Activated T-cell treated with anti-CD3 and anti-CD28 coated beads, Interleukin-2, amount 50 U/mL, for 4 hours (primary cell): ENCODE measurements at places on chromosomes 11 and 22.
A peak's percentile ranks its signal among the peaks of the same experiment; 100 is the strongest.

- DNase-seq, result no peak
Observed at GRCh38 chr11:113446112-113446511, 29.1 kb downstream of the DRD2 start.

DNA sequence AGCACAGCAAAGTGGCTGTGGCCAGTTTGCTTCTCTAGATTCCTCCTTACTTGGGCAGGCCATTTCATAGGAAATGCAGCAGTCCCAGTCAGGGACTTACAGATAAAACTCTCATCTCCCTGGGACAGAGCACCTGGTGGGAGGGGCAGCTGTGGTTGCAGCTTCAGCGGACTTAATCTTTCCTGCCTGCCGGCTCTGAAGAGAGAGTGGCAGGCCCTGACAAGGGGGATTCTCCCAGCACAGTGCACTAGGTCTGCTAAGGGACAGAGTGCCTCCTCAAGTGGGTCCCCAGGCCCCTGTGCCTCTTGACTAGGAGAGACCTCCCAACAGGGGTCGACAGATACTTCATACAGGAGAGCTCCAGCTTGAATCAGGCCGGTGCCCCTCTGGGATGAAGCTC, 1649.1 kb downstream of the LRRC4C start:
- DNase-seq, result no peak

GRCh38 chr11:38089726-38090125, 1491.7 kb upstream of the RAG2 start:
- no peak for DNase-seq

DNA sequence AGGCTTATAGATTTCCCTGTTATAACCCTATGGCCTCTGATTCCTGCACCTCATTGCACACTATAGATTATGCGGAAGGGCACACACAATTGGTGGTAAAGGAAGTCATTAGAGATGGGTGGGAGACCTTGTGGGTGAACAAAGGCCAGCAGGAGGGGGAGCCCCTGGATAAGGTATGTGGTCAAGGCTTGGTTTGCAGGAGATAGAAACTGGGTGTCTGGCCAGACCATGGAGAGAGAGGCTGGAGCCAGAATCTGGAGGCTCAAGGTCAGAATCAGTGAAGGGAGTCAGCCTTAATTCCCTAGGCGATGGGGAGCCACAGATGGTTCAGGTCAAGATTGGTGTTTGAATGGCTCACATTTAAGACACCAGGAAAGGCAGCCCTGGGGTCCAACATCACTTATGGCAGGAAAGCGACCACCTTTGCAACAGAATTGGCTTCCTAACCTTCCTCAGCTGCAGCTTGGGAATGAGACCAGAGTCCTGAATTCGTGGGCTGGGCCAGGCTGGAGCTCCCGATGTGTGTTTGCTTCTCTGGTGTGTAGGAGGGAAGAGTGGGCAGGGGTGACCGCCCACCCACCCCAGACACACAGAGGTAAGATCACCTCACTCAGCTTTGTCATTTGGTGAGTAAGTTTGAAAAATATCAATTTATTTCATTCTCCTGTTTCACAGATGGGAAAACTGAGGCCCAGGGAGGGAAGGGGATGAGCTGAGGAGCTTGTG, 22.7 kb upstream of the SCUBE1 start:
- DNase-seq, result no peak

DNA sequence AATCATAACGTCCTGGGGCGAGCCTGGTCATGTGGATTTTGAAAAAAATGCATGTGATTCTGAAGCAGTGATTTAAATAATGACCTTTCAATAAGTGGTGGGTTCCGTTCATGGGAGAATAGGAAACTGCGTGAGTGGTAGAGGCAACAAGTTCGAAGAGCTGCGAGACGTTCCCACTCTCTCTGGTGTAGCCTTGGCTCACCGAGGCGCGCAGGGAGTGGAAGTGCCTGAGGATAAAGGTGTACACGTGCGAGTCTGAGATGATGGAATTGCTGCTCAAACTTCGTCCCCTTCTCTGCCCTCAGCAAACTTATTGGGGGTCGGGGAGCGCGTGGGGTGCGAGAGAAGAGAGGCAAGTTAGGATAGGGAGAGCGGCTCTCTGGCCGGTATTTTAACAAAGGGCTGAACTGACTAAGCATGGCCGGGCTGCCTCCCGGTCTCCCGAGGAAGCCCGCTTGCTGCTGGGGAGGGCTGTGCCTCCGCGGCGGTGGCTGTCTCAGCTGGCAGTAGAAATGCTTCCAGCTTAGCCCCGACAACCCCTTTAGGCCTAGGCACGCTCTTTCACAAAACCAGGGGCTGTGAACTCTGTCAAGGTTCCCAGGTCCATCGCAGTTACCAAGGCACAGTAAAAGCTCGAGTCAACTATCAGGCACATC, 875 bp upstream of the STT3A start:
- DNase-seq, result peak; percentile 31

DNA sequence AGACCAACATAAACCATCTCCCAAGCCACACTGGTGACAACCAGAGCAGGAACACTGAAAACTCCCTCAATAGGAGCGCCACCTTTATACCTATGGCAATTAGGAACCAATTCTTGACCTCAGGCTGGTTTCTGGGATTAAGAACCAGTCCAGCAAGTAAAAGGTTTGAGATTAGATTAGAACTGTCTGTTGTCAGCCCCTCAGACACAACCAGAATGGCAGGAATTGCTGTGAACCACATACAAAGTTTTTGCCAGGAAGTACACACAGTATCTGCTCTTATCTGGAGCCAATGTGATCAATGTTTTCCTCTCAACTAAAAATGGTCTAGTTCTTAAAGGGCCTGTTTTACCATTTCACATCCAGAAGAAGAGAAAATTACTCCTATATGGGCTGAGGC, 55.2 kb downstream of the RBFOX2 start:
- DNase-seq, result no peak

DNA sequence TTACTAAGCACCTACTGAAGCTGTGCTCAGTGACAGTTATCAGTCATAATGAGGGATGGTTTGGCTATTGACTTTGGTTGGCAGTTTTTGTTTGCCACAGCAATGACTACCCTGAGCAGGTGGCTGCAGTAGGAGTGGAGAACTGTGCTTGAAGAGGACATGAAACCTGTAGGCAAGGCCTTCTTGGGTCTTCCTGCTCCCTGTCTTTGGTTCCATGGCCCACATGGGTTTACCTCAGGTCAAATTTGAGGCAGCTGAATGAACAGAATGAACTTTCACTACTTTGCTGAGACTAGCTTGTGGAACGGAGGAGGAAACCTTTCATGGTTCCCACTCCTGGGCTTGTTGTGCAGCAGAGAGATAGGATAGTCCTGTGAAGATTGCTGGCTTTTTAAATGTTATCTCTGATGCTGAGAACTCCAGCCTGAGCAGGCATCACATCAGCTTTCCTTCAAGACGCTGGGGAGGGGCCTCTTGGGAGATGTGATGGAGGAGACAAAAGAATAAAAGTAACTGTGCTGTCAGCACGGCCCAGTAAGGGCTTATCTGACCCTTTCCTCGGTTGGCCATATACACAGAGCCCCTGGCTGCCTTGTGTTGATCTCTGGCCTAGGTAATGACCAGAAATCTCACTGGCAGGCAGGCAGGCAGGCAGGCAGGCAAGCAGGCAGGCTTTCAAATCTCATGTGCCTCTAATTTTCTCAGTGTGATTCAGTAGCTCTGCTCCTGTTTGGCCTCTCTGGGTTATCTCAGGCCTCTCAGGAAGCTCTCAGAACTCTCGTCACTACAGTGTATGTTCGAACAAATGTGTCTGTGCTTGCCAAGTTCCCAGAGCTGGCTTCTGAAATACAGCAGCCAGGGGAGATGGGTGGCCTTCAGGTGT, 12.0 kb downstream of the STIM1 start:
- no peak for DNase-seq

DNA sequence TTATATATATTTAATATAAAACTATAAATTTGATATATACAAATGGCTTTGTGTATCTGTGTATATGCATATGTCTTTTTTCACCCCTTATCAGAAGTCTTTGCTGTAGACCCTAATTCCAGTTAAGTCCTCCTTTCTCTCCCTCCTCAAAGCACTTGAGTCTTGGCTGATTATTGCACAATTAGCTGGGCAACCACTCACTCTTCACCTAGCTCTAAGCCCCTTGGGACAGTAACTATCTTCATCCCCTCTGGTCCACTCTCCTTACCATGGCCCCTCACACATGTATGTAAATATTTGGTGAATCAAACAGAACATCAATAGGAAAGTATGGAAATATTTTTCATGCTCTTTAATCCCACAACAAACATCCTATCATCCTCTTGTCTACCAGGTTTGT, 909 bp upstream of the OR5B21 start:
- no peak for DNase-seq

GRCh38 chr11:110518809-110519514, 89.2 kb downstream of the FDX1 start:
- DNase-seq, result no peak

GRCh38 chr11:134882141-134882540, 470.1 kb upstream of the B3GAT1 start:
- DNase-seq, result no peak

DNA sequence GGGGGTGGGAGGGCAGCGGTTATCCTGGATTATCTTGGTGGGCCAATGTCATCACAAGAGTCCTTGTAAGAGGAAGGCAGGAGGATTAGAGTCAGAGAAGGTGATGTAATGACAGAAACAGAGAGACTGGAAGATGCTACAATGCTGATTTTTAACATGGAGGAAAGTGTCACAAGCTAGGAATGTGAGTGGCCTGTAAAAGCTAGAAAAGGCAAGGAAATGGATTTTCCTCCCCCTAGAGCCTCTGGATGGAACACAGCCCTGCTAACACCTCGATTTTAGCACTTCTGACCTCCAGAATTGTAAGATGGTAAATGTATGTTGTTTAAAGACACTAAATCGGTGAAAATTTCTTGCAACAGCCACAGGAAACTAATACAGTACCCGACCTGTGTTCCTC, 109.3 kb downstream of the MN1 start:
- no peak for DNase-seq

DNA sequence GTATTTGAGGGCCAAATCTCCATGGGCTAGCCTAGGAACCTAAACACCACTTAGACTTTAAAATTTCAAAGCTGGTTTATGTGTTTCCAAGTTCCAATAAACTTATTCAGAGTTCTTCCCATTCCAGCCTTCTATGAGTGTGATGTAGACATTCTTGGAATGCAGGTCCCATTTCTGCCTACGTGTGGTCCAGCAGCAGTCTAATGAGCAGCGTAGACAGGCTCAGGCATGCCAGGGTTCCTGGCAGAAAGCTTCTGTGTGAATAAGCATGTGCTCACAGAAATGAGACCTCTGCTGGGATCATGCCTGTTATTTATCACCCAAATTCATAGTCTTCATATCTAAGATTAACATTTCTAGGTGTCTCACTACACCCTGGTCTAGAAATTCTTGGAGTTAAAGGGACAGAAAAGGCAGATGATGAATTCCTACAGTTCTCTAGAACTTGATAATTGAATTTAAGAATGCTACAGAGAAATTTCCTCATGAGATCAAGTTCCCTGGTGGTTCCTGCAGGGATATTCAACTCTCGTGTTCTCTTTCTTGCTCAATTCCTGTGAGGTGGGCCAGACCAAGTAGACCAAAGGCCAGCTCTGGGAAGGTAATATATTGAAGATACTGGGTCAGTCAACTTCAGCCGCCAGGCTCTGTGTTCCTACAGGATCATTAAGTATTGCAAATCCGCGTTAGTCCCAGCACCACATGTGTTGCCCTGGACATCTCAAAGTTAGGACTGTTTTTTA, 17.6 kb downstream of the RNF185 start:
- DNase-seq, result no peak

DNA sequence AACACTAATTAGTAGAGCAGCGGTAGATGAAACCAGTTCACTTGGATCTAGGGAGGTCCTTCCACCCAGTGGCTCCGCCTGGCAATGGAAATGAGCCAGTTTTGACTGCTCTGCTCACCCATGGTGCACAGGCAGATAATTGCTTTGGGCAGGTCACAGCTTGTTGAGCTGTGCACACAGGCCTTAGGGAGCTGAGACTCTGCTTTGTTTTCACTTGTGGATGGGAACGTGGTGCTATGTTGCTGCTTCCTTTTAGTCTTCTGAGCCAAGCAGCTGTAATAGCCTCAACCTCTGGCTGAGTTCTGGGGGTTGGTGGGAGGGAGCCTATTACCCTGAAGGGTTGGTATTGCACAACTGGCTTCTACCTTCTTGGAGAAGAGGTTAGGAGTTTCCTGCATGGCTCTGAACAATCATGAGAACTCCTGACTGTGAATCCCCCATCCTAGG, 262.3 kb upstream of the MTNR1B start:
- no peak for DNase-seq

DNA sequence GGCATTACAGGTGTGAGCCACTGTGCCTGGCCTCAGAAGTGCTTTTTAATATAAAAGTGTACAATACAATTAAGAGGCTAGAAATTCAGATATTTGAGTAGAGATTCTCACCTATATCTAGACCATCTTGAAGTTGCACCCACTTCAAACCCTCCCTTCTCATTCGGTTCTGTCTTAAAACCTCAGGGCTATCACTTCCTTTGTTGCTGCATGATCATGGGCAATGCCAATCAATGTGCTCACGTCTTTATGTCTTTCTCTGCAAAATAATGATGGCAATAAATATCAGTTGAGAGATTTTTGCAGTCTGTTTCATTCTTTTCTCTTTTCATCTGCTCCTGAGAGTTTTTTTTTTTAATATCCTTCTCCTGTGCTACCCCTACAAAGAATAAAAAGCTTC, 9.3 kb upstream of the NUP160 start:
- no peak for DNase-seq

DNA sequence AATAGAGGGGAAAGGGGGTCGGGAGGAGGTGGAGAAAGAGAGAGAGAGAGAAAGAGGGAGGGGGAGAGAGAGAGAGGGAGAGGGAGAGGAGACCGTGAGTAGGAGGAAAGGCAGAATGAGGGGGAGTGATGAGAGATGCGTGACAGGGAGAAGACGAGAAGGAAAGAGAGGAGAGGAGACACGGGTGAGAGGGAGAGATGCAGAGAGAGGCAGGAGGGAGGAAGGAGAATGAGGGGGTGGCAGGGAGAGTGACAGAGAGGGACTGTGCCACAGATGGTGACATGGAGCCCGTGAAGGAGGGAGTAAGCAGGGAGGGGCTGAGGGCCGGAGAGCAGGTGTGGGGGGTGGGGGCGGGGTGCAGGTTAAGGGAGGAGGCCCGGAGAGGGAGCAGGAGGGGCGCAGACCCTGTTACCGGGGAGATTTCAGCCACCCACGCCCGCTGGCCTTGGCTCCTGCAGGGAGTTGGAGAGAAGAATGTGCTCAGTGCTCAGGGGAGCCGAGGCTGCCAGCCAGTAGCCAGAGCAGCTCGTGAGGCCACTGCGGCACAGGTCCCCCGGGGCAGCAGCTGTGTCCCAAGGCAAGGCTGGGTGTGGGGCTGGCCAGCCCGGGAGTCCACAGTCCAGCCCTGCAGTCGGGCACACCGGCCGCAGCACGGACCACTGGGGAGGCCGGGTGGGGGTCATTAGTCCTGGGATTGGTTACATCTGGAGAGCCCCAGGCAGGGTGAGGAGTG, at the start of gene SSTR3:
SSTR3 (minus strand) TSS at position 304 of the 733 bp plus-strand sequence. CDS start 4,674 bp downstream, outside the sequence.
- peak; percentile 3 for DNase-seq

DNA sequence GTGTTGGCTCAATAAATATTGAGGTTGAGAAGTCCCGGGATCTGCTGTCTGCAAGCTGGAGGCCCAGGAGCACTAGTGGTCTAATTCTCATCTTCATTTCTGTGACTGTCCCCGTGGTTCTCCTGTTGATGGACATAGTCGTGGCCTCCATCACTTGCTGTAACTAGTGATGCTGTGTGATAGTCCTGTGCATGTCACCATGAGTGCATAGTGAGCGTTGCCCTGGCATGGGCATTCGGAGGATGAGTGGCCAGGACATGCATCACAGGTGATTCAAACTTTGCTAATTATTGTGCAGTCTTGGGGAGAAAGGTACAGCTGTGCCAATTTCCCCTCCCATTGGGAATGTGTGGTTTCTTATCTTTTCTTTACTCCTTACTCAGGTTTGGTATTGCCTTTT, 902.2 kb downstream of the BRD1 start:
- DNase-seq, result no peak

GRCh38 chr11:133896028-133896427, 50.7 kb upstream of the SPATA19 start:
- DNase-seq, result no peak
